ENCODE measurements at places on chromosomes 6 and 20.
A peak's percentile ranks its signal among the peaks of the same experiment; 100 is the strongest.

DNA sequence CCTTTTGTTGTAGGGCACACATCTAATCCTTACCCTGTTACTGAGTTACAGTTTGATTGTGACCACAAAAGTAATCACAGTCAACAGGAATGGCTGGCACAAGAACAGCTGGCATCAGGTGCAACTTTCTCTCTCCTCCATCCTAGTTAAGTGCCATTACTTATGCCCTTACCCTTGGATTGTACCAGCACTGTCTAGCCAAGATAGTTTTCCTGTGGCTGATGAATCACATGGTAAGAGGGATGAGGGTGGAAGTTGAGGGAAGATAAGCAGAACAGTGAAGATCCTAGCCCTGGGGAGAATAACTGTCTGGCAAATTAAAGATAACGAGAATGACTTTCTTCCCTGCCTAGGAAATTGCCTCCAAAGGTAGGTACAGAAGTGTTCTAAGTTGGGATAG, 42.0 kb downstream of the RNF217 start:
- no peak for DNase-seq

DNA sequence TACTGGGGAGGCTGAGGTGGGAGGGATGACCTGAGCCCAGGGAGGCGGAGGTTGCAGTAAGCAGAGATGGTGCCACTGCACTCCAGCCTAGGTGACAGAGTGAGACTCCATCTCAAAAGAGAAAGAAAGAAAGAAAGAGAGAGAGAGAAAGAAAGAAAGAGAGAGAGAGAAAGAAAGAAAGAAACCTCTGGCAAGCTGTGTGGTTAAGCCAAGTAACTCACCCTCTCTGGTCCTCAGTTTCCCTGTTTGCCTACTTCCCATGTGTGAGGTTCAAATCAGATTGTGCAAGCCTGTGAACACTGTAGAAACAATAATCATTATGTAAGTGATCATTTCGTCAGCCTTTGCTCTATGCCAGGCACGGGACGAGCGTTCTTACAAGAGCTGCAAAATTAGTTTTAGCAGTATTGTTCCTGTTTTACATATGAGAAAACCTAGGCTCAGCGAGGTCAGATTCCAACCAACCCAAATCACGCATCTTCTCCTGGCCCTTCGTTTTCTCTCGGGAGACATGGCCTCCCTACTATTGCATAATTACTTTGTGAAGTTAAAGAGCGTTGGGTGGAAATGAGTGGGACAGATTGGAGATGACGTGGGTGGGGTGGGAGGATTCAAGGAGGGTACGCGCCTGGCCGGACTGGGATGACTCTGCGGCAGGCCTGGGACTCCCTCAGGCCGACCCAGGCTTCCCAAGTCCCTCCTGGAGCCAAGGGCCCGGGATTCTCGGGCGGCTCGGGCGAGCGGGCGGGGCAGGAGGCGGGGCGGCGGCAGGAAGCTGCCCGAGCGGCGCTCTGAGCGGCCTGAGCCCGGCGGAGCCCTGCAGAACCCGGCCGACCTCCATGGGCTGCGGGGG, at the start of gene SNX21:
SNX21 (plus strand) TSS at position 770 of the 853 bp plus-strand sequence. CDS start 121 bp downstream, outside the sequence.
- peak; percentile 18 for DNase-seq

- DNase-seq: no peak
Measured at GRCh38 chr20:2065099-2065498, 36.5 kb upstream of the STK35 start.

DNA sequence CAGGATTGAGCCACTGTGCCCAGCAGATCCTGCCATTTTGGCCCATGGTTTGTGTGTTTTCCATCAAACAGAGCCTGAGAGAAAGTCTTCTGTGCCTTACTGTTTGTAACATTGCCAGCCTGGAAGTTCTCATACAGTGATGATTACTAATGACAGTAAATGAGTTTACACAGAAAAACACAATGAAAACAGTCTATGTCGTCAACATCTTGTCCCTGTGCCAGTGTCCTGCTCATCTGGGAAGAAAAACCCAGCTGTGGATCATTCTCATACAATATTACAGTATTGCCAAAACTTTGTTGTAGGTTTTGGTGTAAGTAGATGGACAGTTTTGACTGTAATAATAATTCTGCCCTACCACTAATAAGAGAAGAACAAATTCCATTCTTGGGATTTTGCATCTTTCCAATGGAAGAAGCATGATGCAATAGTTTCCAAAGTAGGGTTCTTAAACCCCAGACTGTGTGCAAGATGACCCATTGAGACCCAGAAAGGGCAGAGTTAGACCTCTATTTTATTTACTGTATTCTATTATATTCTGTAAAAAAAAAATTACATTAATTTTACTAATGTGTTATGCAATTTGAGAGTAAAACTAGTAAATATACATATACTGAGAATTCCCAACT, 135.0 kb upstream of the JARID2 start:
- DNase-seq: no peak

DNA sequence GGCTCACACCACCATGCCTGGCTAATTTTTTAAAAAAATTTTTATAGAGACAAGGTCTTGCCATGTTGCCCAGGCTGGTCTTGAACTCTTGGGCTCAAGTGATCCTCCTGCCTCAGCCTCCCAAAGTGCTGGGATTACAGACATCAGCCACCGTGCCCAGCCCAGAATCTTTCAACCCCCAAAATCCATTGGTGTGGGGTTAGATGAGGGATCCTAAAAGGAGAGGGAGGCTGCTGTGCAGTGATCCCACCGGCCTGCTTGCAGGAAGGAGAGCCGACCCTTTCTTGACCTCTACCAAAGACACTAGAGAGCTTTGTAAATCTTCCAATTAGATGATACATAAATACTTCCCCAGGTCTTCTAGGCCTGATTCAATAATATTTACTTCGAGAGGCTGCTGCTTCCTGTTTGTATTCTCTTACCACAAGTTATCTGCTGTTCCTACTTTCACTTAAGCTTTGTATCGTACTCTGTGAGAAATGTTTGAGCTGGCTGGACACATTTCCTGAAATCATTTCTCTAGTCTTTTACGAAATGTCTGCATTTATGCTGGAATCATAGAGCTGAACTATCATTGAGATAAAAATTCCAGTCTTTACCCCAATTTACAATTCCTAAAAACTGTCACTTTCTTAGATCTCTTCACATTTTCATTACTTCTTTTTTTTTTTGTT, 49.3 kb upstream of the IER3 start:
- no peak for DNase-seq

GRCh38 chr6:14388371-14388770, 270.8 kb downstream of the CD83 start:
- DNase-seq: no peak

DNA sequence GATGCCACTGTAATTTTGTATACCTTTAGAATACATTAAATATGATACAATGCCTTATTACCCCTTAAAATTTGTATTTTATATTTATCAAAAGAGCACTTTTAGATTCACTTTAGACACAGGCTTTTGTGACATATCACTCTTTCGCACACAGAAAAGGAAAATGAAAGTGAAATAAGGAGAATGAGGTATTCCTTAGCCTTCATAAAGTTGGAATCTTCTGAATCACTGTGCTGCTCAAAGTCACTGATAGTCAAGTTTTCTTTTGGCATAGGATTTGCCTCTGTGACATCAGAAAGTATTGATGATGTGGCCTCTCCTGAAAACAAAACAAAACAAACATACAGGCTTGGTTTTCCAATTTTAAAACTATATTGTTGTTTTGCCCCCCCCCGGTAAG, 1097.1 kb downstream of the KIF16B start:
- DNase-seq: no peak

GRCh38 chr6:5112066-5112799, 27.1 kb downstream of the PPP1R3G start:
- DNase-seq: no peak

DNA sequence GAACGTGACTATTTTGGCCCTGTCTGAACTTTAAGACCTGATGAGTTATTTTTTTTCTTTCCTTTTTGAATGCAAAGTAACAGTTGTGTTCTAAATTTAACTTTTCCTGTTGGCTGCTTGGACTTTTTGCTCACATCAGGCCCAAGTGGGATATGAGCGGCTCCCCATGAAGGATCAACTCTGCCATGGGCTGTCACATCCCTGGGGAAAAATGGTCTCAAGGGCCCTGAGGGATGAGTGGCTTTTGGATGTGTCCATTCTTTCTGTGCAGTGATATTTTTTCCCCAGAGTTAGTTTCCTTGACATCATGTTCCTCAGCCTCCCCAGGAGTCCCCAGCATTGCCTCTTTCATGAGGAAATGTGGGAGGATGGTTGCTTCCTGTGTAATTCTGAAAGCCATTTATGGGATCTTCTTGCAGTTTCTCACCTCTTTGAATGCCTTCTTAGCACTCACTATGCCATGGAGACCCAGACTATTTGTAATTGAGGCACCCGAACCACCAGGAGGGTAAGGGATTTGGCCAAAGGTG, 92.5 kb downstream of the SLC24A3 start:
- no peak for DNase-seq

DNA sequence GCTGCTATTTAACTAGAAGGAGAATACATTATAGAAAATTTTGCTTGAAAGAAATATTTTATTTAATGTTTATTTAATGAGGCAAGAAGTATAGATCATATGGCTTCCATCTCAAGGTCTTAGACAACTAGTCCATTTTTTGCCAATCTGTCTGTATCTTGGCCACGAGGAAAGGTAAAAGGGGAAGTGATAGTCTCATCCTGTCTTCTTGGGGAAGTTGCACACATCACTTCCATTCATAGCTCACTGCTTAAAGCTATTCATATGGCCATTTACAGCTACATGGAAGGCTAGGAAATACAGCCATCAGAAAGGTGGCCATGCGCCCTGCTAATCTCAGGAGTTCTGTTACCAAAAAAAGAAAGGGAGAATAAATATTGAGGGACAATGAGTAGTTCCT, 50.8 kb downstream of the METTL24 start:
- no peak for DNase-seq

DNA sequence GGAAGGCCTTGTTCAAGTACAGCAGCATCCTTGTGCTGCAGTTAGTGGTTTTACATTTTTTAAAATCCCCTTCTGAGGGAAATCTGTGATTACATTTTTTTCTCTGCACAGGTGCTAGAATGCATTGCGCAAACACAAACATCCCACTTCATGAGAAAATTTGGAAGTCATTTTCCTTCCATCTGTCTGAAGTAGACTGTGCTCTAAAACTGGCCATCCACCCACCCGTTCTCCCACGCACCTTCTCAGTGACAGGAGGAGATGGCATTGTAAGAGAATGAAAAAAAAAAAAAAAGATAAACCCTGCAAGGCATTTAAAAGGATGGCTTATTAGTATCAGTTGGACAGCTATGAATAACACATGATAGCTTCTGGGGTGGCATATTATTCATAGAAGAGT, 65.0 kb downstream of the SOBP start:
- no peak for DNase-seq

DNA sequence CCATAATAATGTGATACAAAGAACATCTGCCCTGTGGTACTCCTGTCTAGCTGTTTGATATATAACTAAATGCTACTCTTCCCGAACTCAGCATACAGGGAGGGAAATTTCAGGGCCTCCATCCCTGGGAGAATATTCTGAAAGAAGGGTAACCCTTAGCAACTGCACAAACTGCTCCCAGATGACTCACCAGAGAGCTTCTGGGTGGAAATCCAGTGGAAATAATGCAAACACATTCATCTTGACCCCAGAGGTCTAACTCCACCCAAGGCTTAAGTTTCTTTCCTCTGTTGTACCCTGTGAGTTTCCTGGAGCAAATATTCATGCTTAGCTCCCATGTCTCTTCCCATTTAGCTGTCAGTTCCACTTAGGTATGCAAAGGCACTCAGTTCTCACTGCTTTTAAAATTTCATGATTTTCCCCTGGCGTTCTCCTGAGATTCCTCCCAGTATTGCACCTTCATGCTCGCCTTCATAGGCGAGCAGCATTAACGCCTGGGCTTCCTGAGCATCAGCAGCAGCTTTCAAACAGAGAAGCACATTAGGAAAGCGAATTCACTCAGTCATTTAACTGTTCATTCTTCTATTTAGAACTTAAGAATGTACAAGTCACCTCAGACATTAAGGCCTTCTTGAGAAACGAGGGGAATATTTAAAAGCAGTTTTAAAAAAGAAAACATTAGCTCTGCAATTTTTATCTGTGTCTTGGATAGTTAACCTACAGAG, 43.8 kb upstream of the LAMA4 start:
- DNase-seq: no peak

DNA sequence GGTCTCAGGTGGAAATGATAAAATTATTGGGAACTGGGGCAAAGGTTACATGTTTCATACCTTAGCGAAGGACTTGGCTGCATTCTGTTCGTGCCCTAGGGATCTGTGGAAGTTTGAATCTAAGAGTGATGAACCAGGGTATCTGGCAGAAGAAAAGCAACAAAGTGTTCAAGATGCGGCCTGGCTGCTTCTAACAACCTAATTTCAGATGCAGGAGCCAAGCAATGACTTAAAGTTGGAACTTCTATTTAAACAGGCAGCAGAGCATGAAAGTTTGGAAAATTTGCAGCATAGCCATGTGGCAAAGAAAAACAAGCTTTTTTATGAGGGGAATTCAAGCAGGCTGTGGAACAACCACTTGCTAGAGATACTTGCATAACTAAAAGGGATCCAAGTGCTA, 73.5 kb downstream of the CD24 start:
- no peak for DNase-seq

DNA sequence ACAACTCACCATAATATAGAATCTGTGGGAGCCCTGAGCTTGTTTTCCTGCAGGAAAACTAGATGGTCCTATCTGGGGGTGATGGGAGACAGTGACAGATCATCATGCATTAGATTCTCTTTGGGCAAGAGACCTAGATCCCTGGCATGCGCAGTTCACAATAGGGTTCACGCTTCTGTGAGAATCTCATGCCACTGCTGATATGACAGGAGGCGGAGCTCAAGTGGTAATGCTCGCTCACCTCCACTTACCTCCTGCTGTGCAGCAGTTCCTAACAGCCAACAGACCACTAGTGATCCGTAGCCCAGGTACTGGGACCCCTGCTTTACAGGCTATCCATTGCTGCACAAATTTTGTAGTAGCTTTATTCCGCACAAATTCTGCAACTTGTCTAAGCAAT, 84.5 kb downstream of the HIVEP2 start:
- DNase-seq: no peak

DNA sequence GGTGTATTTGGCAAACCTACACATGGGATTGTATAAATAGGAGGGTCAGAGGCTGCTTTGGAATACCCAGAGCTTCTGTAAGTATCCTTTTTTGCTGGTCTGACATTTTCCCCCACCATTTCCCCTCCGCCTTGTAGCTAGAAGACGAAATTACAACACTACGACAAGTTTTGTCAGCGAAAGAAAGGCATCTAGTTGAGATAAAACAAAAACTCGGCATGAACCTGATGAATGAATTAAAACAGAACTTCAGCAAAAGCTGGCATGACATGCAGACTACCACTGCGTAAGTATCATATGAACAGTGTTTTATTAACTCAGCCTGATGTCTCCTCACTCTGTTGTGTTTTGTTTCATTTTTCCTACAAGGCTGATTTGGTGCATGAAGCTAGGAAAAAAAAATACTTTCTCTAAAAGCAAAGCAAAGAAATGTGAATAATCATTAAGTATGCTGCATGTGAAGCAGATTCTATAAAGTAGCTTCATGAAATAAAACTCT, 72.7 kb downstream of the HDDC2 start:
- DNase-seq: no peak
